ENCODE measurements at places on chromosomes 7 and 10. TPM values are rescaled to one million over a fixed set of nuclear protein-coding genes. Genes with fewer than 3 reads are reported as not detected.

The CDK14 gene
- total RNA-seq = 9.3 TPM

The CFAP46 gene
- total RNA-seq = not detected

The MPP7 gene
- 0.24 TPM for total RNA-seq

The SPACDR gene
- 0.39 TPM for total RNA-seq

The MMD2 gene
- not detected for total RNA-seq

The SLC26A3 gene
- total RNA-seq = not detected

DNA sequence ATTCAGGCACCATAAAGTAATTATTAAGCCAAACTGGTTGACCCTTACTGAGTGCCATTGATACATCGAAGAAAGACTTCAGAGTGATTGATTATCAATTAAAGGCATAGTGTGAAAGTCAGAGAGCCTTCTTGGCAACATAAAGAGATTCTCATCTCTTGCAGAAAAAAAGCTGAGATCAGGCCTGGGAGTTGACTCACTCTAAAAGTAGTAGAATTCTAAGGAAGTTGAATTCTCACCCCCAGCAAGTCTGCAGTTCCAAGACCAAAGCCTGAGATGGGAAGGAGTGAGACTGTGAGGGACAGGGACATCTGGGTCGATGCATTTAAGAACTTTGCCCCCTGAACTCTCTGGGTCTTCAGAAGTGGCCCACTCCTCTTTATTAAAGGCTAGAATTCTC, 21.6 kb upstream of the ERCC6 start:
- no peak for DNase-seq

DNA sequence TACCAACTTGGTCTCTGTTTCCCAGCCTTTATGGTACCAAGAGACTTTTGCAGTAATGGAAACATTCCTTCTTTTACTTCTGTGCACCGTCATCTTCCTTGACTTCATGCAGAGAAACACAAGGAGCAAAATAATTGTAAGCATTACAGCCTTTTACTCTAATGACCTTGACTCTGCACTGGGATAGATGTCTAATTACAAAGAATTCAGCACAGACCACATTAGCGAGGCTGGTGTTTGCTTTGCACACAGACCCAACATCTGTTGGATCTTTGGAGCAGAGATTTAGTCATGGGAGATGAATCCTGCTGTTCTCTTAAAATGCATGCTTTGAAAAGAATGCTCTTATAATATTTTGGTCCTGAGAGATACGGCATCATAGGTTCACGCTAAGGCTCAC, 261.6 kb downstream of the TWIST1 start:
- DNase-seq = peak; percentile 61

- DNase-seq = no peak
These were observed 957.8 kb downstream of the GATA3 start for GRCh38 chr10:9012312-9012711.

- DNase-seq = peak; percentile 86
These were observed 27.8 kb downstream of the RHEB start for GRCh38 chr7:151491859-151492258.

GRCh38 chr7:36763132-36763816, 39.0 kb upstream of the AOAH start:
- DNase-seq = peak; percentile 6

DNA sequence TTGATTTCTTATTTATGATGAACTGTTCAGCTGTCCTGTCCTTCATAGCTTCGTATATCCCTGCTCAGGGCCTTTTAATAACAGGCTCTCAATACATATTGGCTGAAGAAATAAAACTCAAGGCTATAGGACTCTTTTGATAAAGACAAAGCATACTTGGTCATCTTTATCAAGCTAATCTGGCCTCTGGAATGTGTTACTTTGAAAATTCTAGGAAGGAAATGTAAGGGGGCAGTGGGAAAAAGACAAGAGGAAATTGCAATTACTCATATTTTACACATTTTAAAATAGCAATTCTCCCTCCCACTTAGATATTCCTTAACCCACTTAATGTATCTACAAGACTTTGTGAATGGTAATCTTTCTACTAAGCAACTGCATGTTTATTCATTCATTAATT, 94.3 kb downstream of the OSBPL3 start:
- DNase-seq = no peak

GRCh38 chr10:16929069-16929468, 111.8 kb upstream of the RSU1 start:
- DNase-seq = no peak

GRCh38 chr10:99536338-99537085, 3.8 kb downstream of the NKX2-3 start:
- DNase-seq = no peak

DNA sequence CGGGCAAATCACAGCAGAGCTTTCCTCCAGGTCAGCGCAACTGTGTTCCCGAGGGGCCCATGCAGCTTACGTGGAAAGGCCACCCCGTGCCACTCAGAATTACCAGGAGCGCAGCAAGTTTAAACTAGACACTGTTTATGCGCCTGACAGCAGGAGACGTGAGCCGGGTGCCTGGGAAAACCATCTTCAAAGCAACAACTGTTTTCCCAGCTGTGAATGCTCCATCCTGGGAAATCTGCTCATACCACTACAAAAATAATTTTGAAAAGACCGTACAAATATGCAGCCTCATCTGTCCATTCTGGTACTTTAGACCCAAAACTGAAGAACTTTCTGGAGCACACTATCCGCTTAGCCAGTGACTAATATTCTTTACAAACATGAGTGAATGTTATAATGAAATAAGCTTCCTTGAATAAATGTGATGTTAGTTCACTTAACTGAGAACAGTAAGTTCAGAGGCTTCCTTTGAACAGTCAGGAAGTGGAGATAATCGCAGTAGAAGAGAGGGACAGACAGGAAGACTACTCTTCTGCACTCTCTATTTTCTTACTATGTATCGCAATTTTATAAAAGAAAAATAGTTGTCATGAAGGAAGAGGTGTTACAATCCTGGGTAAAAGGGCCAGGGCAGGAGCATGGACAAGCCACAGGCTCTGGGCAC, 16.7 kb downstream of the GPER1 start:
- no peak for DNase-seq

DNA sequence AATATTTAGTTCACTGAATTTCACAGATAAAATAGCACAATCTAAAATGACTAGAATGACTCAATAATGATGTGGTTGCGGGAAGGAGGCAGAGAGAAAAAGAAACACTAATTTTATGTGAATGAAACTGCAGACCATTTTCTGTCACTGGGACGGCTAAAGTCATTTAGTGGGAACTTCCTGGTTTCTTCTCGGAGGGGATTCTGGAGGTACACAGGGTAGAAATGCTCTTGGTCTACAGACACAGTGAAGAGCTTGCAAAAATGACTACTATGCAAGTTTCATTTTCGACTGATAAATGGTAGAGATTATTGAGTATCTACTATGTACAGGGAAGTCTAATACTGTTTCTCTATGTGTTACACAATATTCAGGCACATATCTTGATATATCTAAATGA, 63.5 kb upstream of the LRRN3 start:
- DNase-seq = no peak

DNA sequence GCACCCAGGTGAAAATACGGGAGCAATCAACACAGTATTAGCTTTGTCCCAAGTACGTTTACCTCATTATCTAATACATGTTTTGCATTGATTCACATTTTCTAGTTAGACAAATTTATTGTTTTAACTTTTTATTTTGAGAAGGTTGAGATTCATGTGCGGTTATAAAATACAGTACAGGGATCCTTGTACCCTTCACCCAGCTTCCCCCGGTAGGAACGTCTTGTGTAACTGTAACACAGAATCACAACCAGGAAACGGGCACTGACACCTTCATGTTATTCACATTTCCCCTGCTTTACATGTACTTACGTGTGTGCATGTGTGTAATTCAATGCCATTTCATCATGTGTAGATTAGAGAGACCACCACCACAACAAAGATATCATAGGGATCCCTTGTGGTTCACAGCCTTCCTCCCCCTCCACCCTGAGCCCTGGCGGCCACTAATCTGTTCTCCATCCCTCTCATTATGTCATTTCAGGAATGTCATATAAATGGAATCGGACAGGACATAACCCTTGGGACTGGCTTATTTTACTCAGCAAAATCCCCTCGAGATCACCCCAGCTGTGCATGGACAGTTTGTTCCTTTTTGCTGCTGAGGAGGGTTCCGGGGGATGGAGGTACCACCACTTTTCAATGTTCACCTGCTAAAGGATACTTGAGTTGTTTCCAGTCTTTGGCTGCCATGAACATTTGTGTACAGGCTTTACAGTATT, 46.5 kb upstream of the C10orf71 start:
- no peak for DNase-seq

DNA sequence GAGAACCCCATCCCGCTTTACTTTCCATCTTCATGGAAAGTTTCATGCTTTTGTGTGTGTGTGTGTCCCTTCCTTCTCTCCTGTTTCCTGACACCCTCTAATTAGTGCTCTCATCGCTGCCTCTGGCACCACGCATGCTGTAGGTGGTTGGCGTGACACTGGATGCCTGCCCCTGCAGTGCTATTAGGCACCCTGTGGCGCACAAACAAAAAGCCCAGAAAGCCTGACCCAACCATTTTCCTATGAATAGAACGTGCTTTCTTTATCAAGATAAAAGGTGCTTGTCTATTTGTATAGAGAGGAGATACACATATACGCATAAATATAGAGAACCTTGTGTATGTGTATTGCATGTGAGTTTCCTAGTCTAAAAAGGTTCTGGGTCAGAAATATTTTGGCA, 120.8 kb upstream of the CDCA7L start:
- no peak for DNase-seq

- DNase-seq = no peak
These were observed 145.3 kb downstream of the MAGI2 start for GRCh38 chr7:79308192-79308591.

DNA sequence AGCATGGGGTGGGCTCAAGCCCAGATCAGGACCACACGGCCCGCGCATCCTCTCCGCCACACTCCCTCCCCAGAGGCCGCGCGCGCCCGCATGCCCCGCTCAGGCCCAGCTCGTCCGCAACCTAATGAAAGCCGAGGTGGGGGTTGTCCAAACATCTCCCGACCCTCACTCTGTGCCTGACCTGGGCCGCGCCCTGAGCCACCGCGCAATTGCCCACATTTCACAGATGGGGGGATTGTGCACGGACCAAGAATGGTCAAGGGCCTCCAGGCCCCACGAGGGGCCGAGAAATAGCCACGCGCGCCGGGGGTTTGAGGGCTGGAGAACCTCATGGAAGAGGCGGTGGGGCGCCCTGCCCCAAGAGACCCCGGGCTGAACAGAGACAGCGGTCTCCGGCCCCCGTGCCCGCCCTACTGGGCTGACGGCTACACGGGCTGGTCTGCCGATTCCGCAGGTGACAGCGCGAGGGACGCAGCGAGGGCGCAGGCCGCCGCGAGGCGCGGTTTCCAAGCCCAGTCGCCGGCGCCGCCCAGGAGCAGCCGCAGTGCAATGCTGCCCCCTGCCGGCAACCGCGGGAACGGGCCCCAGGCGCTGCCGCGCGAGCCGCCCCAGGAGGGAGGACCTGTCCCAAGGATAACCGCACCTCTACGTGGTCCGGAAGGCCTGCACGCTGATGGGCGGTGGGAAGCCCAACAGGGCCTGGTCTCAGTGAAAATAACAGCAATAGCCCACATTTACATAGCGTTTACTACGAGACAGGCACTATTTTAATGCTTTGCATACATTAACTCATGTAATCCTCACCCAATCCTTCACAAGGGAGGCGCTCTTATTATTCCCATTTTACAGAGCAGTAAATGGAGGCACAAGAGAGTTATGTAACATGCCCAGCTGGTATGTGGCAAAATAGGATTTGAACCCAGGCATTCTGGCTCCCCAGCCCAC, 10.5 kb upstream of the GRID1 start:
- DNase-seq = peak; percentile 33

- no peak for DNase-seq
These were observed 674 bp downstream of the MRPS24 start for GRCh38 chr7:43868681-43869005.

GRCh38 chr7:146652176-146652575, 535.6 kb downstream of the CNTNAP2 start:
- DNase-seq = no peak

- no peak for DNase-seq
These were observed 149.9 kb downstream of the CRPPA start for GRCh38 chr7:16271355-16271915.

DNA sequence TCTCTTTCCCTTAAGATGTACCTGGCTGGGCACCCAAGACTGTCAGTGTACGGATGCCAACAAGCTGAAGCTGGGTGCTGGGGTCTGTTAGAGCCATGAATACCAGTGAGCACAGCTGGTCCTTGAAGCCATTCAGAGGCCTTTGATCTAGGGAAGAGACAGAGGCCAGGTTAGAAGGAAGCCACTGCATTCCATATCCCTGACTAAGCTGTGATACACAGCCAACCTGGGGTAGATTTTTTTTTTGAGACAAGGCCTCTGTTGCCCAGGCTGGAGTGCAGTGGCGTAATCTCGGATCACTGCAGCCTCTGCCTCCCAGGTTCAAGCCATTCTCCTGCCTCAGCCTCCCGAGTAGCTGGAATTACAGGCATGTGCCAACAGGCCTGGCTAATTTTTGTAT, 20.8 kb downstream of the ZDHHC16 start:
- peak; percentile 54 for DNase-seq

GRCh38 chr10:93220296-93221170, 146.8 kb downstream of the CYP26A1 start:
- DNase-seq = no peak

DNA sequence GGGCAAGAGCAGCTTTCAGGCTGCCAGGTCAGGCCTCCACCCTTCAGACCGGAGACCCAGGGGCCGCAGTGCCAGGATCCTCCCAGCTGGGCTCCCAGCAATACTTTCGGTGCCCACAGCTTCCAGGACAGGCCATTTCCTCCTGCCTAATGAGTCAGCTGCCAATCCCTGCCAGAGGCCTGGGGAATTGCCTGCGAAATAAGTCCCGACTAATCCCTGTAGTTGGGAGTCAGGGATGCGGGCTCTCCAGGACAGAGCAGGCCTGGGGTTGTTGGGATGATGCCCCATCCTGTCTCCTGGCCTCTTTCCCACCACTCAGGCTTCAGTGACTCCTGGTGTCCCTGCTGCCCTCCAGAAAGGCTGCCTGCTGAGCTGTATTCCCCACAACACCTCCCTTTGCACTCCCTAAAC, 143.5 kb upstream of the UNC5B start:
- DNase-seq = peak; percentile 73

- DNase-seq = peak; percentile 68
These were observed 1.5 kb downstream of the CDK13 start for GRCh38 chr7:39951226-39952194.

- no peak for DNase-seq
These were observed 14.1 kb downstream of the LAT2 start for GRCh38 chr7:74223711-74224510.

GRCh38 chr7:45193828-45194227, 36.2 kb downstream of the RAMP3 start:
- no peak for DNase-seq

DNA sequence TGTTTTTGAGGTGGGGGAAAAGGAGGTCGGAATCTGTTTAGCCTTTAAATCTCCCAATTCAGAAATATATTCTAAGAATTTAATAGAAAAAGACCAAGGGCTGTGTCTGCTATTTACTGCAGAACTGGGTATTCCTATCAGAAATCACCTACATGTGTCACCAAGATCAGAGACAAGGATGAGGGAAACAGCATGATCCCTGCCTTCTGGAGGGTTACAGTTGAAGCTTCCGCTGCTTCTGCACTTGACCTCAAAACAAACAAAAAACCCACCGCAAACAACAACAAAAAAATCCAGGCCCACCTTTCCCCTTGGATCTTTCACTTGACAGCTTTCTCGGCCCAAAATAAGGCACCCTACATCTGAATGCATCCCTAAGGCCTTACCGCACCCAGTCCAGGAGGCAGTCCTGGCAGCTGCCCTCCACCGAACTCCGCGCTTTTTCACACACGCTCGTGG, 750 bp upstream of the CDK14 start:
- no peak for DNase-seq

Measured in RPMI7951 (cell line).